Kasumi-1 (cell line): ENCODE measurements at places on chromosomes 13 and 19.
A peak's percentile ranks its signal among the peaks of the same experiment; 100 is the strongest.

DNA sequence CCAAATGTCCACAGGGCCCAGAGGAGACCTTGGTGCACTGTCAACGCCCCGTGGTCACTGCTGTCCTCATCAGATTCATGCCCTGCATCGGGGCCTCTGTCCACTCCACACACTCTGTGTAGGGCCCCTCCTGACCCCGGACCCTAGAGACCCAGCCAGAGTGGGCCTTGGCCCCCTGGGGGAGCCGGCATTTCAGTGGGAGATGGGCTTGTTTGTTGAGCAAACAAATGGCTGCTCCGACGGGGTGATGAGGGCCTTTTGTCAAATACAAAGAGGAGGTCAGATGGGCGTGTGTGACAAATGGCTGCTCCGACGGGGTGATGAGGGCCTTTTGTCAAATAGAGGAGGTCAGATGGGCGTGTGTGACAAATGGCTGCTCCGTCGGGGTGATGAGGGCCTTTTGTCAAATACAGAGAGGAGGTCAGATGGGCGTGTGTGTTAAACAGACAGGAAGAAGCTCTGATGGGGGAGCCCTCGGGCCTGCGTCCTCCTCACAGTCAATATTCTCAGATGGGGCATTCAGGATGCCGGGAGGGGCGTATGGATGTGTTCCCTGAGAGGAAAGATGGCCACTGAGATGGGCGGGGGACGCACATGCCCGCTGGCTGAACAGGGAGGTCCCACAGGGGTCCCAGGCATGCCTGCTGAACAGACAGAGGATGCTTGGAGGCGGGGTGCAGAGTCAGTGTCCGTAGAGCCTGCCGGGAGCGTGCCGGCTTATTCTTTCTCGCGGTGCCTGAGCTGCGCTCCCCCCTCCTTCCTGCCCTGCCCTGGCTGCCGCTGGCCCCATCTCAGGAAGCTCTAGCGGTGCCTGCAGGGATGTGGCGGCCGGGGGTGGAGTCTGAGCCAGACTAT lies 36.3 kb downstream of the SMIM24 start:
- peak; percentile 94 for DNase-seq

GRCh38 chr13:24995225-24995804 lies 100.6 kb upstream of the PABPC3 start:
- peak; percentile 65 for DNase-seq

DNA sequence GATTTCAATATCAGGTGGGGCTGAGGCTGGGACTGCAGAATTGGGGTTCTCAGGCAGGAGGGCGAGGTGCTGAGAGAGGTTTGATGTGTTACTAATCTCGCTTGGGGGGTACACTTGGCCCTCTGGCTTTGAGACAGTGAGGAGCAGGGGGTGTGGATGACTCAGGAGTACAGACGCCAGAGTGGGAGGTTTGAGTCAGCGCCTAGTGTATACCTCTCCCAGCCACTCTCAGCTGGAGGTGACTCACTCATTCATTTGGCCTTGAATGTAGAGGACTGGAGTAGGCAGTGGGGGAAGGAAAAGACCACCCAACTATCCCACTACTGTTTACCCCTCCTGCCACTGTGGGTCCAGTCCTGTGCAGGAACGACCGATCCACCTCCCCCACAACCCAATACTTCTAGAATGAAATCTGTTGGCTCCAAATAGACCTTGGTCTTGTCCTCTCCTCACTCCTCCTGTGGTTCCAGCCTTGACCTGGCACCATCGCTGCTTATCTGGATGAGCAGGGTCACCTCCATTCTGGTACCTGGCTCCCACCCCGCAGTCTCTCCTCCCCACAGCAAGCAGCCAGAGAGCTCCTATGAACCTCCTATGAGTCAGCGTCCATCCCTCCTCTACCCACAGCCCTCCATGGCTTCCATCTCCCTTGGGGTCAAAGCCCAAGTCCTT lies 20.1 kb upstream of the ZNRF4 start:
- DNase-seq: no peak

- no peak for DNase-seq
Measured at GRCh38 chr13:99830931-99831330, 140.6 kb downstream of the ZIC5 start.

GRCh38 chr13:26528527-26528926 lies 29.0 kb upstream of the WASF3 start:
- DNase-seq: no peak

GRCh38 chr19:19276851-19277250 lies 3.8 kb upstream of the TM6SF2 start:
- no peak for DNase-seq

GRCh38 chr13:74004109-74004508 lies 130.1 kb downstream of the KLF12 start:
- DNase-seq: no peak

- DNase-seq: no peak
Measured at GRCh38 chr19:15971224-15971780, 22.5 kb downstream of the OR10H4 start.

GRCh38 chr13:106468207-106468606 lies 67.3 kb downstream of the EFNB2 start:
- no peak for DNase-seq

- no peak for DNase-seq
Measured at GRCh38 chr13:46087481-46087880, 17.4 kb downstream of the CPB2 start.

- DNase-seq: no peak
Measured at GRCh38 chr13:91574766-91575165, 176.3 kb downstream of the GPC5 start.

DNA sequence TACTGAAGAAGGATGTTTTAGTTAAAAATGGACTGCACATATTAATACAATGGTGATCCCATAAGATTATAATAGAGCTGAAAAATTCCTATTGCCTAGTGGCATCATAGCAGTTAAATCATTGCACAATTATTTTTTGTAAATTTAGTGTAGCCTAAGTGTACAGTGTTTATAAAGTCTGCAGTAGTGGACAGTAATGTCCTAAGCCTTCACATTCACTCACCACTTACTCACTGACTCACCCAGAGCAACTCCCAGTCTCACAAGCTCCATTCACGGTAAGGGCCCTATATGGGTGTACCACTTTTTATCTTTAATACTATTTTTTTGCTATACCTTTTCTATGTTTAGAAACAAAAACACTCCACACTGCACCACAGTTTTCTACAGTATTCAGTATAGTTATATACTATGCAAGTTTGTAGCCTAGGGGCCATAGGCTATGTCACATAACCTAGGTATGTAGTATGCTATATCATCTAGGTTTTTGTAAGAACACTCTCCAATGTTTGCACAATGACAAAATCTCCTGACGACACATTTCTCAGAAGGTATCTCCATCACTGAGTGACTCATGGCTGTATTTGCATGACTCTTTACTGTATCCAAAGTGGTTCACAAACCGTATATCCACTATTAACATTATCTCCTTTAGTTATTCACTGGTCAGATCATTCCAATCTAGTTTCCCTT lies 536.0 kb downstream of the KLF12 start:
- no peak for DNase-seq

- no peak for DNase-seq
Measured at GRCh38 chr13:77267362-77267761, 59.5 kb downstream of the MYCBP2 start.

GRCh38 chr19:616747-617526 lies 16.4 kb downstream of the POLRMT start:
- DNase-seq: no peak

DNA sequence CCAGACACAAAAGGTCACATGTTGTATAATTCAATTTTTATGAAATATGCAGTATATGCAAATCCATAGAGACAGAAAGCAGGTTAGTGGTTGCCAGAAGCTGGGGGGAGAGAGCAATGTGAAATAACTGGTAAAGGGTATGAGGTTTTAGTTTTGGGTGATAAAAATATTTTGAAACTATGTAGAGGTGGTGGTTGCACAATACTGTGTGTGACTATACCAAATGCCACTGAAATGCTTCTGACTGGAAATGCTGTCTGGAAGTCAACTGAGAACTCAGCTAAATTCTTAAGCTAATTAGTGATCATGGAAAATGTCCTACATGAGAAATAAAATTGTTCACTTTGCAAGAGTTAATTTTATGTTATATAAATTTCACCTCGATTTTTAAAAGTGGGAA lies 65.3 kb upstream of the RXFP2 start:
- DNase-seq: no peak

GRCh38 chr19:4393947-4394590 lies 6.3 kb downstream of the SH3GL1 start:
- no peak for DNase-seq

- no peak for DNase-seq
Measured at GRCh38 chr13:107043021-107043956, 475.4 kb upstream of the ARGLU1 start.

DNA sequence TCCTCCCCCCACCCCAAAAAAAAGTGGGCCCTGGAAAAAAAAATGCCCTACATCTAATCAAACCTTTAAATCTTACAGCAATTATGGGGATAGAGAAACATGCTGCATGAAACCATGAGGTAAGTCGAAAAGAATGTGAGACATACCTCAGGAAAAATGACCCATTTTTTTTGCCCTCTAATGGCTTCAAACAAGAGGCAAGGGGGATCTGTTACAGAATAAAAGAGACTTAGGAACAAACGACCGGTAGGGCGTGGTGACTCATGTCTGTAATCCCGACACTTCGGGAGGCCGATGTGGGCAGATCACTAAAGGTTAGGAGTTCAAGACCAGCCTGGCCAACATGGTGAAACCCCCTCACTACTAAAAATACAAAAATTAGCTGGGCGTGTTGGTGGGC lies 8.4 kb downstream of the RGL3 start:
- no peak for DNase-seq

DNA sequence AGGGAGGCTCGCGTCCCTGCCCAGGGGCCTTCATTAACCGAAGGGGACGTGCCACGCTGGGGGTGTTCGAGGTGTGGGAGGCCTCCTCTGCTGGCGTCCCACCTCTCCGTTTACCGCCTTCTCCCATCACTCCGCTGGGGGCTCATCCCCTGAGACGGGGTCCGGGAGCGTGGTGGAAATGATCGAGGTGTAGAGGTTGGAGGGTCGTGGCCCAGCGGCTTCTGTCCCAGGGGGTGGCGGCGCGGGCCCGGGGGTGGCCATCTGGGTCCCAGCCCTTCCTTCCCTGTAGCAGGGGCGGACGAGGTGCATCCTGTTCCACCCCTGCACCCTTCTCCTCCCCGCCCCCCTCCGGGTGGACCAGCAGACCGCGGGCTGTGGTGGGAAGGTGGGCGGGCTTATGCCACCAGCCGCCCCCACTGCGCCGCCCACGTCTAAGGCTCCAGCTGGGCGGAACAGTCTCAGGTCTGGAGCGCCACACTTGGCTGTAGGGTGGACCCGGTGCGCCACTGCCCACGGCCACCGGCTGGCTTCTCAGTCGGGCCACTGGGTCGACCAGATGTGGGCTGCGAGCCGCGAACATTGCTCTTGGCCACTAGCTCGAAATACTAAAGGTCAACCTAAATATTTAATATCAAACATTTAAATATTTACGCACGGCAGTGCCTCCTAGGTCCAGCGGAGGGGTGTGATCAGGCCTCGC lies 69.5 kb downstream of the ZNF723 start:
- DNase-seq: no peak
